HAP-1 (cell line): ENCODE measurements at places on chromosomes 13 and 19.

- no peak for DNase-seq
These were observed 19.9 kb downstream of the AKT2 start for GRCh38 chr19:40265055-40265762.

- peak; percentile 96 for DNase-seq
These were observed 7.3 kb downstream of the MRPL4 start for GRCh38 chr19:10259162-10259905.

- DNase-seq = no peak
These were observed 6.3 kb upstream of the JUNB start for GRCh38 chr19:12784871-12785430.

DNA sequence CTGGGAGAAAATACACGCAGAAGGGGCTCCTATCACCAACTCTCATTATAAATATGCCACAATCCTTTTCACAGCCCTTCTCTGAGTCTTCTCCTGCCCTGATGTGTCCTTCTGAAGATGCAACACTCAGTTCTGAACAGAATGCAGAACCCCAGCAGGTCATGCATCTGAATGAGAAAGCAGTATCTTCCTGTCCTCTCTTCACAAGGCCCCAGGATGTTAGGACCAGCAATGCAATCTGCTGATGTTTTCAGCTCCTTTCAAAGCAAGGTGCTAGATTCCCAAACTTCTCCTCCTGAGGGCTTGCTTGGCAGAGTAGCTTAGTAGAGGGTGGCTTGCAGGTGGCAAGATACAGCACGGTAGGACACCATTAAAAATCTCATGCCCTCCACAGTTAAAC lies 22.3 kb upstream of the DOCK9 start:
- no peak for DNase-seq

GRCh38 chr19:44649578-44650145 lies 6.0 kb downstream of the PVR start:
- no peak for DNase-seq

GRCh38 chr19:4991996-4992698 lies 23.2 kb downstream of the KDM4B start:
- DNase-seq = no peak

GRCh38 chr19:46618670-46619231 lies 6.1 kb downstream of the PTGIR start:
- peak; percentile 62 for DNase-seq

GRCh38 chr13:69373747-69374425 lies 733.7 kb upstream of the ATXN8OS start:
- no peak for DNase-seq

DNA sequence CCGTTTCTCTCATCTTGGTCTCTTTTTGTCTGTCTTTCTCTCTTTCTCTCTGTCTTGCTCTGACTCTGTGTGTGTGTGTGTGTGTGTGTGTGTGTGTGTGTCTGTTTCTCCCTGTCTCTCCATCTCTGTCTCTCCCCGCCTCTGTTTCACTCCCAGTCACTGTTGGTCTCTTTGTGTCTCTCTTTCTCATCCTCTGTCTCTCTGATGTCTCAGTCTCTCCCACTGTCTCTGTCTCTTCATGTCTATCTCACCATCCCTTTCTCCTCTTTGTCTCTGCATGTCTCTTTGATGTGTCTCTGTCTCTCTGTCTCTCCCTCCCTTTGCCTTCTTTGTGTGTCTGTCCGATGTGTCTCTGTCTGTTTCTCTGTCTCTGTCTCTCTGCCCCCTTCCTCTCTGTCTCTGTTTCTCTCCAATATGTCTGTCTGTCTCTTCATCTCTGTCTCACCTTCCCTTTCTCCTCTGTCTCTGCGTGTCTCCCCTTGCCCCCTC lies 2.5 kb downstream of the NFIC start:
- DNase-seq = no peak

DNA sequence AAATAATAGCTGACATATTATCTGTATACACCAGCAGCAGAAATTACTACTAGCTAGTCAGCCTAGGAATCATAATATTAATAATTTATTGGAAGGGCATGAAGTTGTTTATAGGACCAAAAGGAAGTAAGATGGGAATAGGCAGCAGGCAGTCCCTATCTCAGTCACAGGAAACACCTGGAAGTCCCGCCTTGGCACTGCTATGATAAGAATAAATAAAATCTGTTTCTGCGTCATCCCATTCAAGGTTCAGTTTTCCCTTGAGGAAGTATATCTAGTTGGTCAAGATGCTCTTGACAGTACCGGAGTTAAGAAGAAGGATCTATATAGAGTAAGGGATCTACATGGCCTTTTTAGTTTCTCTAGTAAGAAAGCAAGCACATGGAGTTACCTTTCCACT lies 830.8 kb downstream of the DIAPH3 start:
- no peak for DNase-seq

DNA sequence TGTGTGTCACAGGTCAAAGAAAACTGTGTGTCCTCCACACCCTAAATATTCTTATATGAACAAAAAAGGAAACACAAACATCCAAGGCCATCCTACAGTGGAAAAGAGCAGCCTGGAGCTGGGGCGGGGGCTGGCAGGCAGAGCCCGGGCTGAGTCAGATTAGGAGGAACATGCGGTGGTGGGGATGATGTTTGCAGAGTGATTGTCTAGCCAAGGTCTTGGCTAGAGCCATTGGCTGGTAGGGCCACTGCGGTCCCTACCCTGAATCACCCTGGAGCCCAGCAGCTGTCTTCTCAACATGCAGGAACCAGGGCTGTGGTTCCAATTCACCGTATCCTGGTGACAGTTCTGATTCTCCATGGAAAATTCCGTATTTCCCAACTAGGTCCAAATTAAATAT lies 439.5 kb downstream of the FGF9 start:
- no peak for DNase-seq

DNA sequence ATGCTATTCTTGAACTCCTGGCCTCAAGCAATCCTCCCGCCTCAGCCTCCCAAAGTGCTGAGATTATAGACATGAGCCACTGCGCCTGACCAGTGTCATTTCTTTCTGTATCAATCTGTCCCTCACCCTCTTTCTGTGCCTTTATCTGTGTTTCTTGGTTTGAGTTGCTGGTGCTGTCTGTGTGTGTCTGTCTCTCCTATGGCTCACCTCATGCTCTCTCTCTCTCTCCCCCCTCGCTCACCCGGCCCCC lies 9.9 kb downstream of the IRF2BP1 start:
- no peak for DNase-seq

DNA sequence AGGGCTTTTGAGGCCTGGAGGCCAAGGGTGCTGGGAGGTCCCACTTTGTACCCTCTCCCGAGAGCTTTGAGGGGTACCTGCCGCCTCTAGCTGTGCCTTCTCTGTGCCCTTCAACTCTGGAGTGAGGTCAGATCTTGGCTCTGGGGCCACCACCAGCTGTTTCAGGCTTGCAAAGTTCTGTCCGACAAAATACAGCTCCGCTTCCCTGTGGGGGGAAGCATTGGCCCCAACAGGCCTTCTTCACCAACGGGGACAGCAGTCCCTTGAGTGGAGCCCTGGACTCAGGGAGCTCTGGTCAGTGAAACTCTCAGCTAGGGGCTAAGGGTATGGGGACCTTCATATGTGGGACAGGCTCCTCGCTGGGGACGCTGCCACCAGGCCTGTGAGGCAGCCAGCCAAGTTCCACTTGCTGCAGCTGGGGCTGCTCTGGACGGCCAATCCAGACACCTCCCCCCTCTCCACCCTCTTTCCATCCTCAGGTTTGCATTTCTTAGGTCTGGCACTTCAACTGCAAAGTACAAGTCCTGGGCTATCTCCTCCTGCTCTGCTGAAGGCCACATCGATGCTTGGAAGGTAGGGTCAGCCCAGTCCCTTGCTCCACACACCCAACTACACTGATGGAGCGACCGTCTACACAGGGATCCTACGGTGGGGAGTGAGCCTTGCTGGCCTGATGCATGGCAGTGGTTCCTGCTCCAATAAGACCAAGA lies 46.8 kb downstream of the C13orf46 start:
- DNase-seq = no peak

DNA sequence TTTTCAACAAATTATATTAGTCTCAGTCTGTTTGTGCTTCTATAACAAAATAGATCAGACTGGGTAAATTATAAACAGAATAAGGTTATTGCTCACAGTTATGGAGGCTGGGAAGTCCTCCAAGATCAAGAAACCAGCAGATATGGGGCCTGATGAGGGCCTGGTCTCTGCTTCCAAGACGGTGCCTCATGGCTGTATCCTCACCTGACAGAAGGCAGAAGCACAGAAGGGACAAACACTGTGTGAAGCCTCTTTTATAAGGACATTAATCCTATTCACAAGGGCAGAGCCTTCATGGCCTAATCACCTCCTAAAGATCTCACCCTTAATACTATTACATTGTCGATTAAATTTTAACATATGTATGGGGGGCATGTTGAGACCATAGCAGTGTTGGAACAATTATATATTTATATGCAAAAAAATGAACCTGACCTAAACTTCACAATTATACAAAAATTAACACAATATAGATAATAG lies 12.7 kb downstream of the F10 start:
- DNase-seq = peak; percentile 93

DNA sequence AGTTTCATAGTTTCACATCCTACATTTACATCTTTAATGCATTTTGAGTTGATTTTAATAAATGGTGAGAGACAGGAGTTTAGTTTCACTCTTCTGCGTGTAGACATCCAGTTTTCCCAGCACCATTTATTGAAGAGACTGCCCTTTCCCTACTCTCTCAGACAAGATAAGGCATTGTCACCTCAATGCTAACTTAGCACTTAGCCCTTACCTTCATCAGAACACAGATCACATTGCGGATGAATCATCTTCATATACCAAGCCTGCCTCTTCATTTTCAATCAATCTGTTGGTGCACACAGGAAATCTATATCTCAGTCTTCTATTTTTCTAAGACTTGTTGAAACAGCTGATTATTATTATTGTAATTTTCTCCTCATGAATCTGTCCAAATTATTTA lies 396.6 kb upstream of the NBEA start:
- no peak for DNase-seq

DNA sequence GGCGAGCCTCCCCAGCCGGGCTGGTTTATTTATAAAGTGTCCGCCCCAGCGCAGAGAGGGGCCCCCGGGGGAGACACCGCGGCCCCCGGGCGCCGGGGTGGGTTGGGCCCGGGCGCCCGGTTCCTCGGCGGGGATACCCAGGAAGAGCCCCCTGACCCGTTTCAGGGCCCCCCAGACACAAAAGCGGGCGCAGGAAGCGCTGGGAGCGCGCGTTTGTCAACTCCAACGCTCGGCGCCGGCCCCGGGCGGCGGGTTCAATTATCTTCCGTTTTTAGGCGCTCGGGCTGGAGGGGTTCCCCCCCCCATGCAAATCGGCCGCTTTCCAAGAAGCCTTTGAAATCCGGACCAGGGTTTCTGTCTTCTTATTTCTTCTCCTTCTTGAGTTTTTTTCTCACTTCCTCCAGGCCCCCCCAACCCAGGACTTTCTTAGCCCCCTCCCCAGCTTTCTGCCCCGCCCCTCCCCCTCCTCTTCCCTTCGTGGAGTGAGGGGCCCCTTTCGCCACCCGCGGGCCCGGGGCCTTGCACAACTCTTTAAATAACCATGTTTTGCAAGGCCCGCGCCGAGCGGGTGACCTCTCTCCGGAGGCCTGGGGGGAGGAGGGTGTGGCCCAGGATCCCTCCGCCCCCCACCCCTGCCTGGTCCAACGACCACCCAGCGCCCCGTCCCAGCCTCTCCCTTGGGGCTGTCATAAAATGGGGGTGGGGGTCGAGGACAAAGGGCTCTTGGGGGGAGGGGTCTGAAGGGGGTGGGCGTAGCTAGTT lies 935 bp downstream of the ARID3A start:
- peak; percentile 67 for DNase-seq

DNA sequence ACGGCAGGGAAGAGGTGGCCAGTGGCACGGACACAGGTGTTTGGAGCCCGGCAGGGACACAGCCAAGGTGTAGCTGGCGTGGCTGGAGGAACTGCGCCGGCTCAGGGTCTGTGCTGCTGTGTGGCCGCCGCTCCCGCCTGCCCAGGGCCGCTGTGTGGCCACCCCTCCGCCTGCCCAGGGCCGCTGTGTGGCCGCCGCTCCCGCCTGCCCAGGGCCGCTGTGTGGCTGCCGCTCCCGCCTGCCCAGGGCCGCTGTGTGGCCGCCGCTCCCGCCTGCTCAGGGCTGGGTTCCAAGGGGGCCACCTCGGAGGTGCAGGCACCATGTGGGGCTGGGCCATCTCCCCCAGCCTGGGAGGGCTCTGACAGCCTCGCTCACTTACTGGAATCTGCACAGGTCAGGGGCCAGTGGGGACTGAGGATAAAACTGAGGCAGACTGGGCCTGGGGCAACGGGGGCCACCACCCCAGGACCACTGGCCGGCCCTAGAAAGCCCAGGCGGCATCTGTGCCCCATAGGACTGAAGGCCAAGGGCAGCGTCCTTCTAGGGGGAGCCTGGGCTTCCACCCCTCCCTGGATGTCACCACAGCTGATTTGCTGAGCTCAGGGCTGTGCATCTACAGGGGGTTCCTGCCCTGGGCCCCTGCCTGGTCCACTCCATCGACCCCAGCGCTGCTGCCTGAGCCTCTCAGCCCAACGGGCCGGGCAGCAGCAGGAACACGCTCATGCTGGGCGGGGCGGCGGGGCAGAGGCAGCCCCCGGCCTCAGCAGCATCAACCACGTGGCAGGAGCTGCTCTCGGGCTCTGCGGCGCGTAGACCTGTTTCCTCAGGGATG lies 21.5 kb downstream of the C13orf46 start:
- no peak for DNase-seq
